ENCODE measurements at places on chromosomes 5 and 9.

DNA sequence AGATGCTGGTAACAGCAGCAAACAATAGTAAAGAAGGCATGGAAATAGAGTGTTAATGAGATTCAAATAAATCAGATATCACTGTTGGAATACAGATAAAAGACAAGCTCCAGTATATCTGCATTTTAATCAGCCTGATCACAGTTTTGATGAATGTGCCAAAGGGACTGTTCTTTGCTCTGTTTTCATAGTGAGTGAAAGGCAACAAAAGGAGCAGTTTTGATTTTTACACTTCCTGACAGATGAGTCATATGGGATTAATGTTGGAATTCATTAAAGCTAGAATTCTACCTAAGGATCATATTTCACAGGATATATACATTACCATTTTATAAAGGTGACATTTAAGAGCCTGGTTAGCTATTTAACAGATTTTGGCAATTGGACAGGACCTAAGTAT, 743.3 kb upstream of the PTPRD start:
- no peak for DNase-seq

GRCh38 chr9:110580850-110581249, 1.3 kb upstream of the SVEP1 start:
- DNase-seq = no peak

DNA sequence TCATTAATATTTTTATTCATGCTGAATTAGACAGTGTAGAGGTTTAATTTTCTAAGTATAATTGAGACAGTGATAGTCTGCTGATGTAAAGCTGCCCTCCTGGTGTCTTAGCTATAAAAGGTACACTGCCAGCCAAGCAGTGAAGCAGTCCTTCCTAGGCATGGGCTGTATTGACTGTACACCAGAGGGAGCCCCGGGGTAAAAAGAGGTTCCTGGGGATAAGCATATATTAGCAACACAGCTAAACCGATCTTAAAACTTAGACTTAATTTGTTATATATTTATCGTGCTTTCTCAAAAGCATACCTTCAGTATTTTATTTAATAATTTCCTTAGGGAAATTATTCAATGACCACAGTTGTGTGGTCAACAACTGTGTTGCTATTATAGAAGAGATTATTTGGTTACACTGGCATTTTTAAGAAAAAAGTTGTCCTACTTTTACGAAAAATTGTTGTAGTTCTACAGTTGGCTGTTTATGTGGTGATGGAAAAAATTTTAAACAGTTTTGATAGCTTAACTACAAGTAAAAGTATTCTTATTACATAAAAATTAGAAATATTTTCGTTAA, 68.8 kb downstream of the ELL2 start:
- no peak for DNase-seq

DNA sequence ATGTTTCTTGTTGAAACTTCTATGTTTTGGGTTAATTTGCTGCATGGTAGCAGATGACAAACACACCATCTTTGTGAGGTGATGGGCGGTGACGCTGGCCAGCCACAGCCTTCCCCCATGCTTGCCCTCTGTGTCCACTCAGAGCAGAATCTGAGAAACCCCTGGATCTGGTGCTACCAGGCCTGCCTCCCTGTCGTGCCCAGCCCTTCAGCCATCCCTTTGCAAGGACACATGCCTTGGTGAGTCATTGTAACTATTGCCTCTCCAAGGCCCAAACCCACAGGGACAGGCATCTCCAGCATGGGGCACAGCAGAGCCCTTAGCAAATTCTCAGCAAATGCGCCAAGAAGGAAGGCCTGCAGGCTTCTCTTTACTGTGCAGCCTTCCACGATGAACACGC, 48.1 kb upstream of the FCN1 start:
- DNase-seq = no peak

DNA sequence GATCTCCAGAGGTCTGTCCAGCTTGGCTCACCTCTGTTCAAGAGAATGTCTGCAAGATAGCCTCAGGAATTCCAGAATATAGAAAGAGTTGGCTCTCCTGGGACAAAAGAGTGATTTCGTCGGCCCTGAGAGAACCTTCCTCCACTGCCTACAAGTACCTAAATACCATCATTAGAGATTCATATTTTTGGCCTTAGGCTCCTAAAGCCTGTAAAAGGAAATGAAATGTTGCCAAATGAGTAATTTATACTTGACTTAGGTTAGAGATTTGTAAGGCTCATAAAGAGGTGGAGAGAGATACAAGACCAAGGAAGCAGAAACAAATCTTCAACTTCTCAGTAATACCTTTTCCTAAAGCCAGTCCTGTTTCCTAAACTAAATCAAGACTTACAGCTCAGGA, 146.2 kb downstream of the CCDC192 start:
- DNase-seq = no peak

DNA sequence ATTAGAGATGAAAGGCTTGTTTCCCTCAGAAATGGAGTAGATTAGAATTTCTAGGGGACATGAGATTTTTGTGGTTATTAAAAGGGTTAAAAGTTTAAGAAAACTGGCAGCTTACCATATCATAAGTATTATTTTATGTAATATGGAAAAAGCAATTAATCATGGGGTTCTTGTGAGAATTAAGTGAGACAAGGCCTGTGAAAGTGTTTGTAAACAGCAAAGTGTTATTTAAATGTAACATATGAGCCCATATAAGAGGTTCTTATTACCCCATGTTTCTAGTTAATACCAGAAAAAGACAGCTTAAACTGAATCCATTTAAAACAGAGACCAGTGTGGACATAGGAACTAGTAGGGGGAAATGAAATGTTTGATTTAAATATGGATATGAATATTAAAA, 241.1 kb upstream of the PIK3R1 start:
- DNase-seq = no peak

GRCh38 chr9:114163517-114163951, 8.2 kb downstream of the COL27A1 start:
- no peak for DNase-seq

- no peak for DNase-seq
Observed at GRCh38 chr5:172447646-172448365, 6.5 kb downstream of the SH3PXD2B start.

DNA sequence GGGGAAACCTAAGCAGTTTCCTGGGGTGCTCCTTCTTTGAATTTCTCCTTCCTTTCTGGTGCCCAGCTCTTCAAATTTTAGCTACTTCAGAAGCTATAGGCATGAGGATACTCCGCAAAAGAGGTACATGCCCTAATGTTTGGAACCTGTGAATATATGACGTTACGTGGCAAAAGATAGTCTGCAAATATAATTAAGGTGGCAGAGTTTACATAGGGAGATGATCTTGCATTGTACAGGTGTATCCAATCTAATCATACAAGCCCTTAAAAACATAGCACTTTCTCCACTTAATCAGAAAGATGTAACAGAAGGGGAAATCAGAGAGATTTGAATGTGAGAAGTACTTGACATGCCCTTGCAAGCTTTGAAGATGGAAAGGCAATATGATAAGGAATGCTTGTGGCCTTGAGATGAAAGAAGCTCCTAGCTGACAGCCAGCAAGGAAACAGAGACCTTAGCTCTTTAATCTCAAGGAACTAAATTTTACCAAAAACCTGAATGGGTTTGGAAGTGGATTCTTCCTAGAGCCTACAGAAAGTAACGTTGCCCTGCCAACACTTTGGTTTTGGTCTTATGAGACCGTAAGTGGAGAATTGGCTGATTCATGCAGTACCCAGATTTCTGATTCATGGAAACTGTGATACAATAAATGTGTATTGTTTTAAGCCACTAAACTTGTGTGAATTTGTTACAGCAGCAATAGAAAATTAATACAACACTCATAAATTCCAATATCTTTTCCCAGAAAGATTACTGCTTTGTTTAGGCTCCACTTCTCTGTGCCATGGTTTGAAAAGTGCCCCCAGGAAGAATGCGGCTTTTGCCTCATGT, 268.4 kb downstream of the FAM170A start:
- no peak for DNase-seq

GRCh38 chr5:90875456-90875855, 316.9 kb downstream of the ADGRV1 start:
- no peak for DNase-seq

GRCh38 chr9:68780720-68781119, 75.7 kb downstream of the PIP5K1B start:
- no peak for DNase-seq

DNA sequence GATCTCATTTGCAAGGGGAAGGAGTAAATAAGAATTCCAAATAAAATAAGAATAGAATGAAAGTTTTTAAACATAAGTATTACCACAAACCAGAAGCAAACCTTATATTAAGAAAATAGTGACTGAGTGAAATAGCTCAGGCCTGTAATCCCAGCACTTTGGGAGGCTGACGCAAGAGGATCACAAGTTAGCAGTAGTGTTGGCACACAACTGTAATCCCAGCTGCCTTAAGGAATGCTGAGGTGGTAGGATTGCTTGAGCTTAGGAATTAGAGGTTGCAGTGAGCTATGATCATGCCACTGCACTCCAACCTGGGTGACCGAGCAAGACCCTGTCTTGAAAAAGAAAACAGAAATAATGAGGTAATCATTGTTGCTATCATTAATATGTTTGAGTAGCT, 47.0 kb downstream of the APC start:
- DNase-seq = no peak

GRCh38 chr9:27590651-27591050, 17.4 kb upstream of the C9orf72 start:
- no peak for DNase-seq

- no peak for DNase-seq
Observed at GRCh38 chr5:53257806-53258373, 148.3 kb upstream of the MOCS2 start.

DNA sequence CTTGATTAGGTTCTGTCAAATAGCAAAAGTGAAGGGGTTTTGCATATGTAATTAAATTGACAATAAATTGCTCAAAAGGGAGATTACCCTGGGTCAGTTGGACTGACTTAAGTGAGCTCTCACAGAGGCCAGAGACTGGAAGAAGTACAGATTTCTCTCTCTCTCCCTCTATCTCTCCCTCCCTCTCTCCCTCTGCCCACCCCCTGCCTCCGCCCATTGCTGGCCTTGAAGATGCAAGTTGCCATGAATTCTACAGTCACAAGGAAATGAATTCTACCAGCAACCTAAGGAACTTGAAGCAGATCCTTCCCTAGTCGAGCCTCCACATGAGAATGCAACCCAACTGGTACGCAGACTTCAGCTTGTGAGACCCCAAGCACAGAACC, 119.2 kb downstream of the LPAR1 start:
- DNase-seq = no peak

DNA sequence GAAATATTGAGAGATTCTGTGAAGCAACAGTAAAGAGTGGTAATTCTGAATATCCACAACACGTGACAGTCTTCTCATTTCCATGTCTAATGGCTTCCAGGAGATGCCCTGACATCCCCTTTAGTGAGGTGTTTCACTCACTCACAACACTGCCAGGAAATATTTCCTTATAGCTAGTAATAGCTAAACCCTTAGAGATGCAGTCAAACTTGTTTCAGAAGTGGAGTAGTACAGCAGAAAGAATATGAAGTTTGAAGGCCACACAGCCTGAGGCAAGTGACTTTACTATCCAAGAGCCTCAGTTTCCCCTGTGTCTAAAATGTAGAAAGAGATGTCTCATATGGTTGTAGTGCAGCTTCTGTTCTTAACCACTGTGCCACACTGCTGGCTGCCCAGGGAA, 139.2 kb downstream of the CDK5RAP2 start:
- no peak for DNase-seq

- DNase-seq = no peak
Observed at GRCh38 chr9:89889865-89890264, 285.1 kb downstream of the GADD45G start.

- no peak for DNase-seq
Observed at GRCh38 chr5:81893961-81894360, 77.9 kb upstream of the ATG10 start.

DNA sequence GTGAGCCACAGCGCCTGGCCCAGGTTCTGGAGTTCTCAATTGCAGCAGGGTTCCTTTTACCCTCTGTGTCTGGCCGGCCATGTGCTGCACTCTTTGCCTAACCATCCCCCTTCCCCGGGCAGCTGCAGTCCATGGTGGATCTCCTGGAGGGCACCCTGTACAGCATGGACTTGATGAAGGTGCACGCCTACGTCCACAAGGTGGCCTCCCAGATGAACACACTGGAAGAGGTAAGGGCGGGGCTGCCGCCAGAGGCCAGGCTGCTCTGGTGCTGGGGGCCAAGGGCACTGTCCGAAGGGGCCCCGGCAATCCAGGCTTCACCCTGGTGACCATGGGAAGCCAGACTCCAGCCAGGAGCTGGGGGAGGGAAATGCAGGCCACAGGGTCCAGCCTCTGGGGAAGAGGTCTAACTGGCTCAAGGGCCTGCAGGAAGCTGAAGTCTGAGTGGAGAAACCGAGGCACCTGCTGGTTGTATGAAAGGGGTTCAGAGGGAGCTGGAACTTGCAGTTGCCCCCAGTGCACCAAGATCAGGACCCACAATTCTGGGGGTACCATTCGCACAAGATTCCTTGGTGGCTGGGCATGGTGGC, 18.1 kb downstream of the OLFML2A start:
- DNase-seq = no peak

- DNase-seq = no peak
Observed at GRCh38 chr5:113675166-113675565, 161.7 kb downstream of the YTHDC2 start.

Data from esophagus squamous epithelium (tissue), 5 donors.